ENCODE measurements at places on chromosomes 4 and X.

GRCh38 chrX:109672239-109672638 lies 47.3 kb upstream of the KCNE5 start:
- no peak for DNase-seq

- no peak for DNase-seq
Observed at GRCh38 chrX:28347476-28347875, 239.8 kb upstream of the IL1RAPL1 start.

GRCh38 chrX:6448003-6448402 lies 86.9 kb downstream of the VCX3A start:
- DNase-seq = no peak

DNA sequence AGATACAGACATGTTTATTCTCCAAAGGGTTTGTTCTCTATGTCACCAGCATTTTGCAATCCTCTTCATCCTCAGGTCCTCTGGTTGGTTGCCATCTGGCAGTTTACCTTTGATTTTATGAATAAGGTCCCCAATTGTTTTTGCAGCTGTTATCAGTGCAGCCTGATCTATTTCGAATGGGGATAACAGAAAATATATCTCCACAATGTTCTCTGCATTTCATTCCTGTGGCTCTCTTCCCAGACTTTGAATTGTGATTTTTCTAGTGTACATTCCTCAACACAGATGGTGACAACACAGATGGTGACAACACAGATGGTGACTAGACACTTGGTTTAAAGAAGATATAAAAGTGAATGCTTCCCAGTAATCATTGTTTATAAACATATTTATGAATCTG lies 74.1 kb downstream of the FBXO8 start:
- no peak for DNase-seq

DNA sequence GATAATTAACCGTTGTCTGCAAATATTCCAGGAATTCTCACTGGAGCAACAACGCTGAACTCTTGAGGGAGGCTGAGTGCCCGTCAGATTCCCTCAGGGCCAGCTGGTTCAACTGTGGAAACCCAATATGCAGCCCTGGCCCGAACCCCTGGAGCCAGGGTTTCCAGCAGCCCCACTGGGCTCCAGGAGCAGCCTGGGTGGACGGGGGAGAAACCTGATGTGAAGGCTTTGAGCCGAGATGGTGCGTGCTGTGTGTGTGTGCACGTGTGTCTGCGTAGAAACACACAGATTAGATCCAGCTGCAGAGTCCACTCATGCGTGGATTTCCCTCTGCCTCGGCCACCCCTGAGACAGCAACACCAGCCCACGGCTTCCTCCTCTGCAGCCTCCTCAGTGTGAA lies 19.4 kb upstream of the SLC25A6 start:
- no peak for DNase-seq

GRCh38 chr4:123452616-123453015 lies 56.0 kb downstream of the SPRY1 start:
- peak; percentile 50 for DNase-seq

GRCh38 chr4:41158274-41158673 lies 56.1 kb downstream of the APBB2 start:
- no peak for DNase-seq

Data from CD4-positive, alpha-beta T cell treated with Interleukin-15 for 1 hour (primary cell).